ENCODE measurements at places on chromosomes 1 and 21.

GRCh38 chr1:2126331-2127186 is 68.0 kb downstream of the FAAP20 start:
- no peak for DNase-seq

DNA sequence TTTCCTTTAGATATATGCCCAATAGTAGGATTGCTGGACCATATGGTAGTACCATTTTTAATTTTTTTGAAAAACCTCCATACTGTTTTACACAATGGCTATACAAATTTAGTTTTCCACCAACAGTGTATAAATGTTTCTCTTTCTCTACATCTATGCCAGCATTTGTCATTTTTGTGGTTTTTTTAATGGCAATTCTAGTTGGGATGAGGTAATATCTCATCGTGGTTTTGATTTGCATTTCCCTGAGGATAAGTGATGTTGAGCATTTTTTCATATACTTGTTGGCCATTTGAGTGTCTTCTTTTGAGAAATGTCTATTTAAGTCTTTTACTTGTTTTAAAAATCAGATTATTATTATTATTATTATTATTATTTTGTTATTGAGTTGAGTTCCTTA is 35.5 kb downstream of the PLA2G4A start:
- no peak for DNase-seq

GRCh38 chr21:30072496-30072895 is 94.1 kb downstream of the CLDN17 start:
- no peak for DNase-seq

DNA sequence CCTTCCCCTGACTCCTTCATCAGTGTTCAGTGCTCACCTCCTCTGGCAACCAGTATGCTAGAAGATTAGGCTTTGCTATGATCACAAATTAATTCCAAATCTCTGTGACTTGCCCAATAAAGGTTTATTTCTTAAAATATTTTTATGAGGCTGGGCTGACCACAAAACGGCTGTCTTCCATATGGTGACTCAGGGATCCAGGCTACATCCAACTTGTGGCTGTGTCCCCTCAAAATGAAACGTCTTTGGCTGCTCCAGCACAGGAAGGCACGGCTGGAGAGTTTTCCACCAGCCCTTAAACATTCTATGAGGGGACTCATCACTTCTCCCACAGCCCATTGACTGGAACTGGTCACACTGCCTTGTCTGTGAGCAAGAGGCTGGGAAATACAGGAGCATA is 131.5 kb downstream of the HUNK start:
- no peak for DNase-seq

- no peak for DNase-seq
Measured at GRCh38 chr1:222167111-222167510, 380.8 kb downstream of the HHIPL2 start.

GRCh38 chr1:223670458-223671159 is 5.1 kb upstream of the CAPN8 start:
- DNase-seq = no peak

DNA sequence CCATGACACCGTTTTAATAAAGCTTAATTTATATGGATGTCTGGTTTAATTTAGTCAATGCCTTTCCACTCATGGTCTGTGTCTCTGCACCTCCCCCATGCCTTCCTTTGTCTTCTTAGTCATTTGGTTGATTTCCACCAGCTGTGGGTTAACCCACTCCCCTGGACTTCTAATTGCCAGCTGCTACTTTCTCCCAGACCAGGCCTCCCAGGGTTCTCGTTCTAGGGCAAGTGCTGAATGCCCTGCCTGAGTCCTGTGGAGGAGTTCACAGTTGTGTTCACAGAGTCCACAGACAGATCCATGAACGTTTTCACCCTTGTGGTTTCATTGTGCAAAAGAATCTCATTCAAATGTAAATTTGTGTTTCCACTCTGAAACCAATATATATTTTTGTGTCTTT is 243.4 kb downstream of the NUF2 start:
- DNase-seq = no peak

DNA sequence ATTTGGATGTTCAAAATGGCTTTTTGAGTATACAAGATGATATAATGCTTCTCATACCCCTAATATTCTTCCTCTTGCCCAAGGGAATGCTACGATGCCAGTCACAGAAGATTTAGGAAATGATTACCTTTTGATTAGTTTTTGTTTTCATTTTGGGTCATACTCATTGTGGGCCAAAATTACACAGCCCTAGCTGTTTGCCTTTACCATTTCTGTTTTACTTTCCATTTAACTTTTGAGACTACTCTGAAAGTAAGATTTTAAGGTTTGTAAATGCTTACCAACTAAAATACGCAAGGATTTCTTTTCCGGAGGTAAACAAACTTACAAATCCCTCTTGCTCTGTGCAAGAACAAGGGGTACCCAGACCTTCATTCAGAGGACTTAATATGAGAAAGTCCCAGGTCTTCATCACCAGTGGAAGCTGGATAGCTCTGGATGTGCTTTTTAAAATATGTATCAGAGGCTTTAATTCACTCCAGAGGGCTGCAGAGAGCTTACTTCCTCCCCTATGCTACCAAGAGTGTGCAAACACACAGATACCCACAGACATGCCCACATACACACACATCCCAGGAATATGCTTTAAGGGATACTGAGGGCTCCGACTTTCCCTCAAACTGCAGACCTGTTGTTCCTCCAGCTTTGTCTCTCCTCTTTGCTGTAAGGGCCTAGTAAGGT is 631.4 kb downstream of the SMYD3 start:
- DNase-seq = no peak

DNA sequence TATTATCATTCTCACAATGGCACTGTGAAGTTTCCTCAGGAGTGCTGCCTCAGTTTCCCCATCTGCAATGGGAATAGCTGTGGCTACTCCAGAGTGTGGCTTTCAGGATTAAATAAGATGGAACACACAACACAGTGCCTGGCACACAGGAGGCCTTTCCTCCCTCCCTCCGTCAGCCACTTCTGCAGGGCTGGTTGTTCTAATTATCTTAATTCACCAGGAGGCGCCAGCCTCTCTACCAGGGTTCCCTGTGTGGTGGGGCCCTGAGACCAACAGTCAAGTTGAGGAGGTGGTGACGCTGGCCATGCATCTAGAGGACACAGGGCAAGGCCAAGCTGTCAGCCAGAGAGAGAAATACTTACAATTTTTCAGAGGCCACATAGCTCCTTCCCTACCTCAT is 6.3 kb upstream of the FOXO6 start:
- DNase-seq = no peak

DNA sequence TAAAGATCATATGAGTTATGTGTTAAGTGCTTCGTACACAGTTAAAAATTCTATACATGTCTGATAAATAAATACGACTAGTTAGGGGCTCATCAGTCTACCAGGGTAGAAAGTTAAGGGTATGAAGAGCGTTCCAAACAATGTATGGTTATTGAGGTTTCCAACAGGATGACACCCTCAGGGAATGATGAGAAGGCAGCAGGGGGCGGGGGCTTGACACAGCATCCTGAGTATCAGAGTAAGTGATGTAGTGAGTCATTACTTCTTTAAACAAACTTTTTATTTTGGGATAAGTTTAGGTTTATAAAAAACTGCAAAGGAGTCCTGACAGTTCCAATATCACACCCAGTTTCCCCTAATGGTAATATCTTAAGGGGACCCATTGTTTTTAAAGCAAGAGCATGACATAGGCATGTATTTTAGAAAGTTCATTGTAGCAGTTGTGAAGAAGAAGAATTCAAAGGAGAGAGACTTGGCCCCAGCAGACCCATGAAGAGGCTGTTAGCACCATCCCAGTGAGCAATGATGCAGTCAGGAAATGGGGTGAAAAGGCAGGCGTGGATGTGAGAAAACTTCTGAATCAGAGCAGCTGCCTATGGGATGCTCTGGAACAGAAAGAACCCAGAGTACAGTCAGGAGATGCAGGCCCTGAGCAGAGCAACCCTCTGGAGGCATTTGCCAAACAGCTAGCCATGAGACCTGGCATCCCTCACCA is 15.0 kb upstream of the PSMB2 start:
- DNase-seq = no peak

- no peak for DNase-seq
Measured at GRCh38 chr1:11413986-11414391, 65.0 kb upstream of the DISP3 start.

- no peak for DNase-seq
Measured at GRCh38 chr1:87523466-87523865, 194.8 kb downstream of the LMO4 start.

DNA sequence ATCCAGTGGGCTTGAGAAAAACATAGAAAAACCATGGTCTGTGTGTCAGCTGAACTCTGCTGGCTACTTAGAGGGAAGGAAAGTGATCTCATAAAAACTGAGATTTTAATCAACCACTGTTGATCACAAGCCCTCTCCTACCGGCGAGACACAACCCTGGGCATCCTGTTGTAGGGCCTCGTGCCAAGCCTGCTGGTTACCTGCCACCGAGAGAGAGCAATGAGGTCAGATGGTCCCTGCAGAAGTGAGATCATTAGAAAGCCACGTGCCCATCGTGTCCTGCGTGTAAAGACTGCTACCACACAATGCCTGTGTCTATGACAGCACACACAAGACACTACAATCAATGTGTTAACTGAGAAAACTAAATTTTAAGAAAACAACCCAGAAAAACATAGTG is 41.7 kb upstream of the GPR153 start:
- no peak for DNase-seq

- DNase-seq = peak; percentile 34
Measured at GRCh38 chr1:206982216-206982615, 12.0 kb upstream of the FCAMR start.

- DNase-seq = no peak
Measured at GRCh38 chr21:42724226-42724920, 71.0 kb downstream of the PDE9A start.

DNA sequence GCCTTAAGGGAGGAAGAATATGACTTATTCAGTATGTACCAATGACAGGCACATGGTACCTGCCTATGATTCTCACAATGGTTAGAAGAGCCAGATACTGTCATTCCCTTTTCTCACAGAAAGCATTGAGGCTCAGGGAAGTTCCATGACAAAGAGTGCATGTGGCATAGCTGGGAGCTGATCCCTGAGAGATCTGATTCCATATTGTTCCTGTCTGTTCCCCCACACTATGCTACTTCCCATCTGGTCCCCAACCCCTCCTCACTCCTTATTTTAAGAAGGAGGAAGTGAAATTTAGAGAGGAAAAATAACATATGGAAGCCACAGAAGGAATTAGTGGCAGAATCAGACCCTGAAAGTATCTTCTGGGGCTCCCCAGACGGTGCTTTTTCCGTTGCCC is 500.0 kb downstream of the PLPP3 start:
- no peak for DNase-seq

DNA sequence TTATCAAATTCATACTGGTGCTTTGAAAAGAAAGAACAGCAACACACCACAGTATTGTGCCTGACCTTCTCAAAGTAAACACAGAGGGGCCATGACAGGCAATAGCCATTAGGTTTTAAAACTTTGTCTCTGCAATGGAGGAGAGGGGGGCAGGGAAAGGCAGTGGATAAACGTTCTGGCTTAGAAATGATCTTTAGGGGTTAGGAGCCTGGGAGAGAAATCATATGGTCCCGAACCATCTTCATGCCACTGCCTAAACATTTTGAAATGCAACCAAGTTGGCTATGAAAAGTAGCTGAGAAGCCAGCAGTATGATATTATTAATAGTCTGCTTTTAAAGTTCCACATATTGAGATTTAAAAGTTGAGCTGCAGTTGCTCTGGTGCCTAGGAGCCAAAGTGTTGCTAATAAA is 39.8 kb downstream of the PLPP3 start:
- DNase-seq = no peak

- DNase-seq = no peak
Measured at GRCh38 chr1:67290236-67290635, 17.4 kb upstream of the IL12RB2 start.

- DNase-seq = no peak
Measured at GRCh38 chr1:181038399-181038873, 4.7 kb downstream of the MR1 start.

GRCh38 chr1:183159960-183160359 is 26.1 kb upstream of the LAMC2 start:
- no peak for DNase-seq

Measured in activated CD8-positive, alpha-beta memory T cell treated with anti-CD3 and anti-CD28 coated beads for 4 hours (primary cell).